ENCODE measurements at places on chromosomes 16 and 17.

- no peak for DNase-seq
These were observed 122.3 kb upstream of the CIBAR2 start for GRCh38 chr16:85234310-85235204.

- peak; percentile 78 for DNase-seq
These were observed 129.5 kb downstream of the ANKRD11 start for GRCh38 chr16:89360760-89361435.

- peak; percentile 61 for DNase-seq
These were observed 3.3 kb downstream of the ZNF652 start for GRCh38 chr17:49358641-49359247.

GRCh38 chr17:50917418-50917743 is 51.2 kb upstream of the TOB1 start:
- no peak for DNase-seq

GRCh38 chr17:73827627-73828291 is 183.5 kb upstream of the SDK2 start:
- peak; percentile 34 for DNase-seq

DNA sequence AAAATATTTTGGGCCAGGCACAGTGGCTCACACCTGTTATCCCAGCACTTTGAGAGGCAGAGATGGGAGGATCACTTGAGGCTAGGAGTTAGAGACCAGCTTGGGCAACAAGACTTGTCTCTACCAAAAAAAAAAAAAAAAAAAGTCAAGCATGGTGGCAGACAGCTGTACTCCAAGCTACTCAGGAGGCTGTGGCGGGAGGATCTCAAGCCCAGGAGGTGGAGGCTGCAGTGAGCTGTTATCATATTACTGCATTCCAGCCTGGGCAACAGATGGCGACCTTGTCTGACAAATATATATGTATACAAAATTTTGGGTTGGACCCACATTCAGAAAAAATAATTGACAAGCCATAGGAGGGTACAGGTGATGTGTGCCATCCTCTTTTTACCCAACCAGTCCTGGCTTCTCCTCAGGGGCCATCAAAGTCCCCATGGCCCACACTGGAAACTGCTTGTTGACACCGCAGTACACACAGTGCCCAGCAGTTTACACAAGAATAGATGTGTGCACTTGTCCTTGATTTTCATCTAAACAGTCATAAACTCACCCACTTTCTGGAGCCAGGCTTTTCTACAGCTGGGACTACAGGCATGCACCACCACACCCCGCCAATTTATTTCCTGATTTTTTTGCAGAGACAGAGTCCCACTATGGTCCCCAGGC is 1.7 kb downstream of the CES2 start:
- DNase-seq, result no peak

GRCh38 chr17:10271106-10271562 is 72.7 kb upstream of the GAS7 start:
- DNase-seq, result no peak

GRCh38 chr17:79093270-79093669 is 18.6 kb downstream of the ENGASE start:
- DNase-seq, result no peak

DNA sequence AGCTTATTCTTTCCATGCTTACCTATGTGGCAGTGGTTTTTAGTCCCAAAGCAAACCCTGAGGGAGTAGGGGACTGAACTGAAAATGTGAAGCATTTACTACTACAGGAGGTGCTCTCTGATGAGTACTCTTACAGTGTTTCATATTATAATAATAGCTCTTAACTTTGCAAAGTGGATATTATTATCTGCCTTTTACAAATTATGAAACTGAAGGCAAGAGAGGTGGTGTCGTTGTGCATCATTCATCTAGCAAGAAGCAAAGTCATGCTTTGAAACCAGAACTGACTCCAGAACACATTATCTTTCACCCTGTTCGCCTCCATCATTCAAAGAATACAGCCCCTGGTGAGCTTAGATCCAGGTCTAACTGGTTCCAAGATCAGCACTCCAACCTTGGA is 8.2 kb upstream of the KCNH6 start:
- no peak for DNase-seq

Measured in CD4-positive, alpha-beta T cell treated with Interleukin-4 for 4 hours (primary cell).